ENCODE measurements at places on chromosomes 1 and 21.

DNA sequence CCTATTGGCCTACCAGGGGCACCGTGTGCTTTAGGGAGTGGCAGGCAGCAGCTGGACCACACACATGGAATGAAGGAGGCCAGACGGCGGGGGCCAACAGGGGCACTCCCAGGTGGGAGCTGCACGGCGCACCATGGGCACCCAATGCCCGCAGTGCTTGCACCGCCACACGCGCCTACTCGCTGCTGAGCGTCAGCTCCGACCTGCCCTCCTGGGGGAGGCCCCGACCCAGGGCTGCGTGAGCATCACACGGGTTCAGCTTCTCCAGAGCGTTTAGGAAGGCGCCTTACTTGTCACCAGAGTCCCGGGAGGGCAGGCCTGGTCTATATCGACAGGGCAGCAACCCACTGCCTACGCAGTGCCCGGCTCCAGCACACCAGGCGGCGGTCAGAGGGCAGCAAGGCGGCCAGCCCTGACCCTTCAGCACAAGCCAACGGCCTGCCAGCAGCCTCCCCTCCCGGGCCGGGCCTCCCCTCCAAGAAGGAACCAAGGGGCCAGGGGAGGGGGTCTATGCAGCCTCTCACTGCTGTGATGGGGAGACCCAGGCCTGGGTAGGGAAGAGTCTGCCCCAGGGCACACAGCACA is 64.9 kb downstream of the ARHGEF16 start:
- no peak for DNase-seq

- DNase-seq, result peak; percentile 94
Measured at GRCh38 chr1:100448366-100448765, 89.6 kb upstream of the GPR88 start.

DNA sequence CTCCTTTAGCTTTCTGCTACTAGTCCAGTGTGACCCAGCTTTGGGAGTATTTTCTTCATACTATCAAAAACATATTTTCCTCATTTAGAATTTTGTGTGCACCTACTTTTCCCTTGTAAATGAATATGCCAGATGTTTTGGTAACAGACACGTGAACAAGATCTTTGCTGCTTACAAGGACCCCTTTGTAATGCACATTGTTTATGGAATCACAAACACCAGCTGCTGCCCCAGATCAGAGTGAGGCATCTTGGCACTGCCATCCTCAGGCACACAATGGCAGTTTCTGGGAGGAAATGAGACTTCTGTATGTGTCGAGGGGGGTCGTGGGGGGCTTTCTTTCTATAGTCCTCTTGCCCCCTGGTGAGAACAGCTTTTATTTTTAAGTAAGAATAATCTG is 115.7 kb downstream of the RGL1 start:
- DNase-seq, result no peak

DNA sequence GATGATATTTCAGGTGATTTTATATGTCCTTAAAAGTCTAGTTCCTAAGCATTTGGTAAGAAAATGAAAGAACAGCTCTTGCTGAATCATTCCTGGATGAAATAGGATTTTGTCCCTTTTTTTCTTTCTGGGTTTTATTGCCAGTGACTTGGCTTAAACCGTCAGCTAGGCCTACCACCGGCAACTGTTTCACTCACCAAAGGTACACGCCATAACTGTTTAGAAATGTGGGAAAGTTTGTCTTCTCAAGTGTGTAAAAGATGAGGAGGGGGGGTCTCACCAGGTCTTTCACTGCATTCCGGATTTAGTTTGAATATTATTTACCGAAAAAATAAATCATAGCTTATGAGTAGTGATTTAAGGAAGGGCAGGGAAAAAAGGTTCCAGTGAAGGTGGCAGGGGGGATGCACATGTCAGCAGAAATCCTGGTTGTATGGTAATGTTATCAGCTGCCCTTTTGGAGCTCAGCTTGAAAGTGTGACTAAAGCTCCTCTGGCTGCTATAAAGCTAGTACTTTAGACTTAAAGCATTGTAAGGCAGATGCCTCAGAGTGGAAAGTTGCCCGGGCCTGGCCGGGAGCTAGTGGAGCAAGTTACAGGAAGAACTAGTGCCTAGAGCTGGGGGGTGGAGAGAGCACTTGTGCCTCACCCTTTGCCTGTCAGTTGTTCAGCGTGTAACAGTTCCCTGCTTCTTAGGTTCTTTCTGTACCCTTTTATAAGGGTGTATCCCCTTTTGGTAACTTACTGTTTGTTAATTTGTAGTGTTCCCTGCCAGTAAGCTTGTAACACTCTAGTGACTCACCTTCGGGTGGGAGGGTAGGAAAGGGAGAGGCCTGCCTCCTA is 3.1 kb downstream of the ATP1A1 start:
- DNase-seq, result no peak

DNA sequence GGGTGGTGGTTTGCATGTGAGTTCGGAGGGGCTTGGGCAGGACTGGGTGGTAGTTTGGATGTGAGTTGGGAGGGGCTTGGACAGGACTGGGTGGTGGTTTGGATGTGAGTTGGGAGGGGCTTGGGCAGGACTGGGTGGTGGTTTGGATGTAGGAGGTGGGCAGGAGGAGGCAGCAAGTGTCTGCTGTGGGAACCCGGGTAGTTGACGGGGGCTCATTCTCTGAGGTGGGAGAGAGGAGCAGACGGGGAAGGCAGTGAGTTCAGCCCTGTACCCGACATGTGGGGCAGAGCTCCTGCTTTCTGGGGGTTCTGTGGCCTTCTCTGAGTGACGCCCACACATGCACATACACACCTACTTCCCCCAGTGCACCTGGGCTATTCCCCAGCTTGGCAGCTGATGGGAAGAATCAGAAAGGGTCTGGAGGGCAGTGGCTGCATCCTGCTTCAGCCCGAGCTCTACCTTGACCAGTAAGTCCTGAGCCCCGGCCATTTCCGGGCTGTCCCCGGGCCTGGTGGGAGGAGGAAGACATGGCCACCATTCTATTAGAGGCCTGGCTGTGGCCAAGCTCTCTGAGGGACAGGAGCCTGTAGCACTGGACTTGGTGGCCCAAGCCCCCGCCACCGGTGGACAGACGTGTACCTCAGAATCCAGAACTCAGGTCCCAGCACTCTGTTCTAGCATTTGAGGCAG is 58.1 kb downstream of the EDN2 start:
- no peak for DNase-seq

- peak; percentile 20 for DNase-seq
Measured at GRCh38 chr1:171742577-171742922, 685 bp upstream of the VAMP4 start.

GRCh38 chr1:235831148-235831547 is 35.6 kb downstream of the LYST start:
- DNase-seq, result no peak

DNA sequence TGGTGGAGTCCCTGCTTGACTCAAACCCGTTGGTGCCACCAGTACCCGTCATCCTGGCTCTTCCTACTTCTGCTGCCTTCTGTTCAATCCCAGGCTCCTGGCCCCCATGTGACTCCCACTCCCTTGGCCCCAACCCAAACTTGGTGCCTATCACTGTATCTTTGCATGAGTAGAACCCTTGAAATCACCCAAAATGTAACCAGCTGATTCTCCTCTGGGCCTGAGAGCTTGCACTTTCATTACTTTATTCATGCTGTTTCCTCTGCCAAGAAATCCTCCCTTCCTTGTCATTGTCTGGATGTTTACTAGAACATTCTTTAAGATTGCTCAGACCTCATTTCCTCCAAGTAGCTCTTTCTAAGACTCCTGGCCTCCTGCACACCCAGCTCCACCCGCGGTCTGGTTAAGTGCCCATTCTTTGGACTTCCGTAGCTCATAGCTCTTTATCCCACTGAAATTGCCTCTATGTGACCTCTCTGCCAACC is 15.7 kb downstream of the PTAFR start:
- DNase-seq, result no peak

DNA sequence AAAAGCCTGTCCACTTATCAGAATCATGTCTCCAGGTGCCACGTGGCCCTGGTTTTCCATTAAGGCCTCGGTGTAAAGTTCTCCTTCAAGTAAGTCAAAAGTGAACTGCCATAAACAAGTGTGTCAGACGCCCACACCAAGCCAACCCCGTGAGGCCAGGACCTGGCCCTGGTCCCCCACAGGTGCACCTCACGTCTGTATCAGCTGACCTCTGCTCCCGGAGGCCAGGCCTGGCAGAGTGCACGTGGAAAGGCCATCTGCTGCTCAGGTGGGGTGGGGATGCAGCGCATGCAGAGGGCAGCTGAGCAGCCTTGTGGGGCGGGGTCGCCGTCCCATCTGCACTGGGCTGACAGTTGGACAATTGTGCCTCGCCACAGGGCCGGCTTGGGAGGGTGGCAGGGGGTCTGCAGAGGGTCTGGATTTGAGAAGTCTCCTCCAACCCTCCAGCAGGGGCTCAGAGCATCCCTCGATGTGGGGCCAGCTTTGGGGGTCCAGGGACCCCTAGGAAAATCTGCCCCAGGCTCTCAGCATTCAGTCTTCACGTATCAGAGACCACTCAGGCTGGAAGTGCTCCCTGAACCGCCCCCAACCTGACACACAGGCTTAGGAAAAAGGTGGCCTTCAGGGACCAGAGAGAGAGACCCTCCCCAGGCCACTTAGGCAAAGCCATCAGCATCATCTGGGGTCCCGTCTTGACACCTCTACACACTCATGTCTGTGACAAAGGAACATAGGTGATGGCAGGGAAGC is 3.0 kb downstream of the SLC19A1 start:
- DNase-seq, result no peak

DNA sequence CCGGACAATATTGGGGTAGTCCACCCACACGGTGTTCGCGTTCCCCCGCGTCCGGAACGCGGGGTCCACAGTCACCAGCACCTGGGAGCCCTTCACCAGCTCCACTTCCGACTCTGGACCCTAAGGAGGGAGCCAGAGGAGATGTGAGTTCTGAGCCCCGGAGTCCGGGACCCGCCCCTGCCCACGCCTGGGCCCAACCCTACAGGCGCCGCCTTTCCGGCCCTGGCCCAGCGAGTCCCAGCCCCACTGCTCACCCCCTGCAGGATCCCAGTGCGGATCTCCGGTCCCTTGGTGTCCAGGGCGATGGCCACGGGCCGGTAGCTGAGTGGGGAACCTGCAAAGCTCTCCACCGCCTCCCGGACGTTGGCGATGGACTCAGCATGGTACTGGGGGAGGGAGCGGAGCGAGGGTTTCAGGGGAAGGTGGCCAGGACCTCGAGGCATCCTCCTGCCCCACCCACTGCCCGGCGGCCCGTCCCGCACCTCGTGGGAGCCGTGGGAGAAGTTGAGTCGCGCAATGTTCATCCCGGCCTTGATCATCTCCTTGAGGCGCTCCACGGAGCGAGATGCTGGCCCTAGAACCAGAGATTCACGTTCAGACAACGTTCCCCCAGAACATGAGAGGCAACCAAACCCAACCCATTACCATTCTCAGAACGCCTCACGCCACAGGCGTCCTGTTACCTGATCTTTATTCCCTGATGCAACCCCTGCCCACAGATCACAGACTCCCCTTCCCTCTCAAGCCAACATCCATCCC is 5.9 kb downstream of the PKLR start:
- DNase-seq, result no peak

DNA sequence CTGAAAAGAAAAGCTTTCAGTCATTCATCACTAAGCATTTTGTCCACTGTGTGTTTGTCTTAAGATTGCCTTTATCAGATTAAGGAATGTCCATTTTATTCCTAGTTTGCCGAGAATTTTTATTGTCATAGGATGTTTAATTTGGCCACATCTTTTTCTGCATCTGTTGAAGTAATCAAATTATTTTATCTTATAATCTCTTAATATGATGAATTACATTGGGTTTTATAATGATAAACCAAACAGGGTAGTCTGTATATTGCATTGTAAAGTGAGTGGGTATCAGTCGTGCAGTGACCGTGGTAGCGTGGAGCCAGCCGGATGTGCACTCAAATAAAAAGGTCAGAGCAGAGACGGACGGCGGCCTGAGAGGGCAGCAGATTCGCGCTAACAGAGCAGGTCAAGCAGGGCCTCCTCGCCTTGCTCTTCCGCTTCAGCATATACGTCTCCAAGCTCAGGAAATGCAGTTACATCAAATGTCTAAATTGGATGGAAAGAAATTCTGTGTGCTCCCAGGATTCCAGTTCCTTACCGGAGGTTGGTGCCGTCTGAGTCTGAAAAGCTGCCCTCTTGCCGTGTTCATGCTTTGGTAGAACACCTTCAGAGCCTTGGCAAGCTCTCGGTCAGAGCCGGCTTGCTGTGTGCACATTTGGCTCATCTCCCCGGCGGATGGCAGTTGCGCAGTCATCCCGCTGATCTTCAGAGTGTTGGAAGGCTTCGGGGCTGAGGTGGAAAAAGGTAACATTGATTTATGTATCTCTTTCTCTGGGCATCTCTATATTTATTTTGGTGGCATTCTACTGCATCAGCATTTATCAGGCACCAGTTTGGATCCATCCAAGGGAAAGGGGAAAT is 51.5 kb downstream of the SCCPDH start:
- no peak for DNase-seq

- DNase-seq, result peak; percentile 34
Measured at GRCh38 chr1:80217377-80217986, 1211.0 kb upstream of the ADGRL4 start.

GRCh38 chr1:59506952-59507351 is 210.1 kb downstream of the FGGY start:
- DNase-seq, result no peak

DNA sequence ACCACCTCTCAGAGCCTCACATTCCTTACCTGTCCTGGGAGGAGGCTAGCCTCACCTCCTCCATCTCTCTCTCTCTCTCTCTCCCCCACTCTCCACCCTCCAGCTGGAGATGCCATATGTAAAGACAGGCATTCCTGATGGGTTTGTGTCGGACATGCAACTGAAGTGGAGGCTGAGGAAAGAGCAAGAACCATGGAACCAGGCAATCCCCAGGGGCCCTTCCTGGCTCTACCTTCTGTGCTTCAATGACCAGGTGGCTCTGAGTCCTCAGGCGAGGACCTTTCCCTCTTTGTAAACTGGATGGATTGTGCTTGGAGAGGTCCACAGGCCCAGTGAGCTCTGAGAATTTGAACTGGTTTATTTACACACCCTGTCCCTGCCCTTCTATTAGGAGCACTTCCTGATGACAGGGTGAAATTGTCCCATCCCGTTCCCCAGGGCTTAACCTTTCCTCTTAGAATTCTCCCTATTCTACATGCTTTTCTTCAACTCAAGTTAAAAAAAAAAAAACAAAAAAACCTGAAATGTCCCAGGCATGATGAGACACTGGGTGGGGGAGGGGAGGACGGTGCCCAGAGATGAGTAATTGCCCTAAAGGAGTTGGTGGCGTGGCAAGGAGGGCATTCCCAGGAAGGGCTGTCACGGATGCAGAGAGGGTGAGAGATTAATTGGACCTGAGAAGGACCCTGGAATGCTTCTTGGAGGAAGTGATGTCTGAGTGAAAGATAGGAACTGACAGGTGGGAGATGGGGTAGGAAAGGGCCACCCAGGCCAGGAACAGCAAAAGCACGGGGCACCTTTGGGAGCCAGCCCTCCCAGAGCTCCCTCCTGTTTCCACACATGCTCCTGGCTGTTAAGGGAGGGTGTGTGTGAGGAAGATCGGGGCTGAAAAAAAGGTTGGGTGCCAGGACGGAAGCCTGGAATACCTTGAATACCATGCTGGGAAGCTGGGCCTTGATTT is 50.2 kb upstream of the WASF2 start:
- no peak for DNase-seq

- DNase-seq, result no peak
Measured at GRCh38 chr1:78277253-78277652, 213.5 kb upstream of the PTGFR start.

GRCh38 chr1:93113127-93113526 is 34.0 kb downstream of the MTF2 start:
- DNase-seq, result no peak
